ENCODE measurements at places on chromosomes 4 and X.

- DNase-seq, result no peak
Observed at GRCh38 chr4:100842856-100843255, 325.0 kb upstream of the EMCN start.

- DNase-seq, result no peak
Observed at GRCh38 chrX:52923781-52924241, 26.7 kb downstream of the FAM156B start.

DNA sequence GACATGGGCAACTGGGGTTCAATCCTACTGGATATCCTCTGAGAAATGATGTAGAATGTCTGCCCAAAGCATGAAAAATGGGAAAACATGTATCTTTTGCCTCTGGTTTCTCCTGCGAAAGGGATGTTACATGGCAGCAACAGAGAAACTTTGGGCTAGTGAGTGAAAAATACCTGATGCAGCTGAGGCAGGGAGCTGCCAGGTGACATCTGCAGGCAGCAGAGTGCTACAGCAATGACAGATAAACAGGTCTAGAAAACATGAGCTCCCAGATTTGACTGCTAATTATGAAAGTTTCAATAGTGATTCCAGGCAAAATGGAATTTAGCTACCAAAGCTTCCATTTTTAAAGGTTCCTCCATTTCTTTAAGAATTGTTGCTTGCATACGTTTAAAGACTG lies 4.8 kb upstream of the CXCL1 start:
- peak; percentile 59 for DNase-seq

DNA sequence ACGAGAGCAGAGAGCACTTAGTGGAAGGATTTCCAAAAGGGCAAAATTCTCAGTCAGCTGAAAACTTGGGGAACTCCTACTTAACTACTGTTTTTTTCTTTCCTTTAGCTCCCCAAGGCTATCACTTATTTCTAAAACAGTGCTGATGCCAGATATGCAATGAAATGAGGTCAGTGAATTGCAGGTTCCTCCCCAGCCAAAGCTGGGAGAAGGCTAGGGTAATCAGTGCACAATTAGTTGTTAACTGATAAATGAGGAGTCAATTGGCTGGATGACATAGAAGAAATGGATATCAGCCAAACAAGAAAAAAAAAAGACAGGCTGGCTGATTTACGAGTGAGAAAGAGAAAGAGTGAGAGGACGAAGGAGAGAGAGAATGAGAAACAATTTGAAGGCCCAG lies 195.6 kb downstream of the GPC3 start:
- no peak for DNase-seq

GRCh38 chr4:120636120-120636630 lies 286.4 kb downstream of the PRDM5 start:
- no peak for DNase-seq

DNA sequence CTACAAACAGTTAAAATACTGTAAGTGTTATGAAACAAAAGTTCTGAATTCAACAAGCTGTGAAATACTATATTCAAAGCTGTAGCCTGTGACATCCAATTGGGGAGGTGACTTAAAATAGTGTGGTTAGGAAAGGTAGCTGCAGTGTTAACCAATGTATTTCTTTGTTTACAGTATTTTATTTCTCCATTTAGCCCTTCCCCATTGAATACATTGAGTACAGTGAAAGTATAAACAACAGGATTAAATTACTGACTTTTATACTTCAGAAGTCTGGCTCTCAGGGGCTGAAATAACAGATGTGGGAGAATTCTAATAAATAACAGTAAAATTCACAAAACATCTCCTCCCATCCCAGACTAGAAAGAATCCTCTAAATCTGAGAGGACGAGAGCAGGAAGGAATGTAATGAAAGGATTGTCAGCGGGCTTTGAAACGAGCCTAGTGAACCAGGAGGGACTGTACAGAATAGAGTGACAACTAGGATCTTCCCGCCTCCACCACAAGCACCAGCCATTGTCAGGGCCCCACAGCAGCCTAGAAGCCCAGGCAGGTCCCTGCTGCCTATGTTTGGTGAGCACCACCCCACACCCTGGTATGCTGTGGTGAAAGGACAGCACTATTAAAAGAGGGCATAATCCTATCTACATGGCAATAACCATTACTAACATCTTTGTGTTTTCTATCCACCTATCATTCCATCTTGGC lies 73.7 kb downstream of the SPCS3 start:
- no peak for DNase-seq

DNA sequence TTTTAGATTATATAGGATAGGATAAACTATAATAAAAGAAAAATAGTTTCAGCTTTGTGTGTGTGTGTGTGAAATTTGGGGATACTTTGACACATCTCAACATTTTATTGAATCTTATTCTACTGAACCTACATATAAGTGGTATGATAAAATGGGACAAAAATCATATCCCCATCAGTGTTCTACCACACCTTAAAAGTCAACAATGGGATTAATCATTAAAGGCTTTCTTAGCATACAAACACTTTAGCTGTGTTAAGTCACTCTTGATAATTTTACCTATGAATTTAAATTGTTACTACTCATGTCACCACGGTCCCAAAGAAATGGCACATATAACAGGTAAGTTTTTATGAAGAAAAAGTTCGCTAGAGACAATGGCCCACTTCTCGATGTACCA lies 37.7 kb upstream of the LRBA start:
- peak; percentile 14 for DNase-seq

DNA sequence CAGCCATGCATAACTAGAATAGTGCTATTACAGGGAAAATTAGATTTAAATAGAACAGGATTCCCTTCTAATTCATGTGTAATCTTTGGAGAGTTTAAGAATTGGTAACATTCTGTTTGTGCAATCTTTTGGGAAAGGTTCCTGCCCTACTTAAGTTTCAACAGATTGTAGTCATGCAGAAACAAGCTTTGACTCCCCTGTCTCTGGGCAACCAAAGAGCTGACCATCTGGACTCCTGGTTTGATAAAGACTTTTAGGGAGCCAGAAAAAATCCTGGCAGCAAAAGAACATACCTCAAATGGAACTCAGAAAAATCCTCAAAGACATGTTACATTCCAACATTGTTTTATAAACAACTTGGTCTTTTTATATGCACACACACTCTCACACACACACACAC lies 191.1 kb upstream of the NEIL3 start:
- no peak for DNase-seq

Measured in HT-29 (cell line).